Stimulated activated CD4-positive, alpha-beta T cell treated with anti-CD3 and anti-CD28 coated beads, Interleukin-1b, Interleukin-23, amount 100 ng/mL, for 24 hours (primary cell): ENCODE measurements at places on chromosomes 1 and 21.

GRCh38 chr1:169483500-169483966 lies 2.2 kb downstream of the SLC19A2 start:
- no peak for DNase-seq

DNA sequence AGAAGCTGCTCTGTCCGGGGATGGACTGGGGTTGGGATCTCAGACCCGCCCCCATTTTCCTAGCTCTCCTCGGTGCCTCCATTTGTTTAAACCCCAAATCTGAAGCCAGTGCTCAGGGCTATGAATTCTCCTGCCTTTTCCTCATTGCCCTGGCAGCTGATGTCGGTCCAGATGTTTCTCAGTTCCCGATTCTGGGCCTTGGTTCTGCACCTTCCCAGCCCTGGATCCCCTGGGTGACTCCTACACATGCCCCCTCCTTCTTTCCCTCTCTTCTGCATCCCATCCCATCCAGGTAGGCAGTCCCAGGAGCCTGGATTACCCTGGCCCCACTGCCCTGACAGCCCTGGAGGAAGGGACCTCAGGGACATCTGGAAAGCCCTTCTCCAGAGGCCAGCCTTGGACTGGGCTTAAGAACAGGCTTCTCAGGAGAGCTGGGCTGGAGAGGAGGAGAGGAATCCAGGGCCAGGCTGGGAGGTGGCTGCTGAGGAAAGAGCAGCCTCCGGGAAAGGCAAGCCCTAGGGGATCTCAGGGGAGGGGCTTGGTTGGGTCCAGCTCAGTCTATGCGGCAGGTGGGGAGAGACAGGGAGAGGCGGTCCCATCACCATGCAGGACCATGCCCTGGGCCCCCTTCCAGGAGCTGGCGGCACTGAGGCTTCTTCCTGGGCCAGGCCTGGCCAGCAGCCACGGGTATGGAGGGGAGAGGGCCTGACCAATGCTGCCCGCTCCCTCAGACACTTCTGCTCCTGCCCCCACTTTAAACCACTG lies 6.8 kb upstream of the EPS8L3 start:
- DNase-seq: no peak

DNA sequence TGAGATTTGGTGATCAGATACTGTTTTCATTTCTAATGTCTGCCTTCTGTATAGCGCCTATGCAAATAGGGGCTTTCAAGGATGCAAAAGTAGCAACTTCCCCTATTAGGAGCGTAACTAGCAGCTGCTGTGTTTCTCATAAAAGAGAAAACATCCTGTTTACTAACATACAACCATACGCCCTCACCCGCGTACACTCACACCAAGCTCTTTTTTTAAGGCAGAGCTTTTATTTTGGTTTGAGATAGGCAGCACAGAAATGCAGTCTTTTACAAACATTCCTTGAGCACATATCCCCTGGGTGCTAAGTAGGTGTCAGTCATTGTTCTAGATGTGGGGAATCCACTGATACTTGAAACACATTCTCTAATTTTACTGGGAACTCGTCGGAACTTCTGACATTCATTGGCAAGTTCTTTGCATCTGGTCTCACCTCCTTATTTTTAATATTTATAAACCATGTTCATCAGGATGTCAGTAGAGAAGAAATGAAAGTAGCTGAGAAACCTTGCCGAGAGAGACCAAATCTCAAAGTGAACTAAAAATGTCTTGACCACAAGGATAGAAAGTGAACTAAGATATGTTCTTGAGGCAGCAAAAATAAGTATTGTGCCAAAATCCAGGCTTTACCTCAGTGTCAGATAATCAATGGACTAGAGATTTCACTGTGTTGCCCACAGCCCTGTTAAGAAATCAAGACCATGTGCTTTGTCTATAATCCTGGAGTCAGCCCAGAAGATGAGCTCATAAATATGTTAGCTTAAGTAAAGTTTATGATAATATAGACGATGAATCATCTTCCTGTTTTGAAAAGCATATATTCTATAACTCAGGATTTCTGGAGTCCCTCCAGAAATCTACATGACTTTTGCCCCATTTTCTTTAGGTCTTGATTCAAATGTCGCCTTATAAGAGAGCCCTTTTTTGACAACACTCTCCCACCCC lies 350.9 kb downstream of the ST6GALNAC3 start:
- no peak for DNase-seq

DNA sequence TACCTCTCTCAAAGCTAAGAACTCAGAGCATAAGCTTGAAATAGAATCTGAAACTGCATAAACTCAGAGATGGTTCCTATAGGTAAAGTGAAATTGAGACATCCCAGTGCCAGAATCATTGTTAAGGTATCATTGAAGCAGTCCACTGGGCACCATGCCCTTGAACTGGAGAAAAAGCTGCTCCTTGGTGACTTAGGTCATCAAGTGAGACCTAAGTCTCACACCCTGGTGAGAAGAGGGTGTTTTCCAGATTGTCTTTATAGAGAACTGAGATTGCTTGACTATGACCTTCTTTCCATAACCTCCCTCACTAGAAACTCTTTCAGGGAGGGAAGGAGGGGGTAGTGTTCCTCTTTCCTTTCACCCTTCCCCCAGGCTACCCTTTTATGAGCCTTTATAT lies 9.4 kb upstream of the ATP6V1G3 start:
- no peak for DNase-seq

DNA sequence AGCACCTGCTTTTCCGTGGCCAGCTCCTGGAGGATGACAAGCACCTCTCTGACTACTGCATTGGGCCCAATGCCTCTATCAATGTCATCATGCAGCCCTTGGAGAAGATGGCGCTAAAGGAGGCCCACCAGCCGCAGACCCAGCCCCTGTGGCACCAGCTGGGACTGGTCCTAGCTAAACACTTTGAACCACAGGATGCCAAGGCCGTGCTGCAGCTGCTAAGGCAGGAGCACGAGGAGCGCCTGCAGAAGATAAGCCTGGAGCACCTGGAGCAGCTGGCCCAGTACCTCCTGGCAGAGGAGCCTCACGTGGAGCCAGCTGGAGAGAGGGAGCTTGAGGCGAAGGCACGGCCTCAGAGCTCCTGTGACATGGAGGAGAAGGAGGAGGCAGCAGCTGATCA lies 413 bp downstream of the UBL4B start:
- no peak for DNase-seq

DNA sequence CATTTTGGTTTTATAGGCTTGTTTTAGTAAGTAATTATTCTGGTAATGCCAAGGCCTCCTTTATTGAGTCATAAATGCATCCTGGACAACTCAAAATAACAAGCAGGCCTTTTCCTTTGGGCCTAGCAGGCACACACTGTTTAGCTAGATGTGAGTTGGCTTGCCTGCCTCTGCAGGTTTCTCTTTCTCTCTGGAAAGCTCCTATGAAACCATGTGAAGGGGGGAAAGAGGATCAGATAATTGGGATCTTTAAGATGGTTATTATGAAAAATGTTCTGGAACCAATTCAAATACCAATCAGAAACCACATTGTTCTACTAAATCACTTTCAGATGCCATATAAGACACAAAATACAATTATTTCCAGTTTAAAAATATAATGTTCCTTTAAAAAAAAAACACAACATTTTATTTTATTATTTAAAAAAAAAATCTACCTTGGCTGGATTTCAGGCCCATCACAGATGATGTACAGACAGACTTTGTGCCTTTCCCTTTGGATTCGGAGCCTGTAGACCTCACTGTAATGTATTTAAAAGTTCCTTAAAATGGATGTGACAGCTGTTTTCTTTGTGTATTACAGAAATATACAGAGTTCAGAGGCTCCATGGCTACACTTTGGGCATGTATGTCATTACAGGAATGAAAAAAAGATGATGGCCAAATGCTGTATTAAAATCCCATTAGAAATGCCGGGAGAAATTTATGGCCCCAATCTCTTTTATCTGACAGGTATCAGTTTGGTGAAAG lies 80.2 kb downstream of the NTMT2 start:
- no peak for DNase-seq
